ENCODE measurements at places on chromosomes 4 and X.
A peak's percentile ranks its signal among the peaks of the same experiment; 100 is the strongest.

- DNase-seq = no peak
These were observed 3.5 kb downstream of the SH3KBP1 start for GRCh38 chrX:19883878-19884277.

DNA sequence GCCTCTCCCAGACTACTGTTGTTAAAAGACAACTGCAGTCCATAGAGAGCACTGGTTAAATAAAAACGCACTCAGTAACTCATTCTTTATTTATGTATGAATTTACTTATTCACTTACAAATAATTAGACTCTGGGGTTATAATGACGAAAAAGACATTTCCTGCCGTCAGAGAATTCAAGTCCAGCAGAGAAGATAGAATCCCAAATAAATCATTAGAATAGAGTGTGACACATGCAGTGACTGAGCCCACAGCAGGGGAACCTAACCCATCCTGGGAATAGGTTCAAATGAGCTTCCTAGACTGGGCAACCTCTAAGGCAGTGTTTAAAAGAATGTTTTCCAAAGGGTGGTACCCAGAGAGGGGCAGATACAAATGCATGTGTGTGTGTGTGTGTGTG lies 53.9 kb downstream of the FGFBP1 start:
- DNase-seq = no peak

GRCh38 chrX:9865804-9866472 lies 79.7 kb downstream of the SHROOM2 start:
- no peak for DNase-seq

GRCh38 chr4:158996669-158997074 lies 106.2 kb upstream of the RAPGEF2 start:
- DNase-seq = no peak

- no peak for DNase-seq
These were observed 22.3 kb upstream of the SORCS2 start for GRCh38 chr4:7170012-7170411.

DNA sequence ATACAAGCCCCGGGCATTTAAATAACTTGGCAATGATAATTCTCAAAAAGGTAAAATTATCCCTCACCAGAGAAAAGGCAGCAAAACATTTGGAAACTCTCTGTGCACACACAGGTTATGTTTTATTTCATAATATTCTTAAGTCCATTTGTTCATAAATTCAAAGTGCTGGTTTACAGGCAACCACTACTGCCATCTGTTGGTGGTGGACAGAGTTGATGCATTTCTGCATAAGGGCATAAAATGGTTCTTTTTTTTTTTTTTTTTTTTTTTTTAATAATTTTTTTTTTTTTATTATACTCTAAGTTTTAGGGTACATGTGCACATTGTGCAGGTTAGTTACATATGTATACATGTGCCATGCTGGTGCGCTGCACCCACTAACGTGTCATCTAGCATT lies 31.5 kb upstream of the IL21 start:
- DNase-seq = peak; percentile 41

- no peak for DNase-seq
These were observed 43.7 kb downstream of the SULT1E1 start for GRCh38 chr4:69816236-69816635.

- no peak for DNase-seq
These were observed 19.8 kb upstream of the CCDC149 start for GRCh38 chr4:24932515-24933225.

DNA sequence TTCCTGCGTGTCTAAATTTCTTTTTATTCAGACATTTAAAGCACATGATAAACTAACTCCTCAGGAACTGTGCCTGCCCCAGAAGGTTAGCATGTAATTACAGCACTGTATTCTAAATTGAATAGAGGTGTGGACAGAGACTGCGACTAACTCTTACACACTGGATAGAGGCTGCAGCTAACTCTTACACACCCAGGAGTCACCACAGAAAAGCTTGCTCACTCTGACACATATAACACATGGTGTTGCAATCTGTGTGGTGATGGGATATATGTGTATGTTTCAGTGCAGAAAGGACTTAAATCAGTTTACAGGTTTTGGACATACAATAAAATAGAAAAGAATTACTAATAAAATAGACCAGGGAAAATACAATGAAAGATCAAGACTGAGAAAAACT lies 41.5 kb downstream of the SMAD1 start:
- no peak for DNase-seq

- DNase-seq = no peak
These were observed 1.7 kb downstream of the SLC25A4 start for GRCh38 chr4:185144601-185145240.

- DNase-seq = no peak
These were observed 547.4 kb upstream of the ACTRT1 start for GRCh38 chrX:128599632-128600031.

DNA sequence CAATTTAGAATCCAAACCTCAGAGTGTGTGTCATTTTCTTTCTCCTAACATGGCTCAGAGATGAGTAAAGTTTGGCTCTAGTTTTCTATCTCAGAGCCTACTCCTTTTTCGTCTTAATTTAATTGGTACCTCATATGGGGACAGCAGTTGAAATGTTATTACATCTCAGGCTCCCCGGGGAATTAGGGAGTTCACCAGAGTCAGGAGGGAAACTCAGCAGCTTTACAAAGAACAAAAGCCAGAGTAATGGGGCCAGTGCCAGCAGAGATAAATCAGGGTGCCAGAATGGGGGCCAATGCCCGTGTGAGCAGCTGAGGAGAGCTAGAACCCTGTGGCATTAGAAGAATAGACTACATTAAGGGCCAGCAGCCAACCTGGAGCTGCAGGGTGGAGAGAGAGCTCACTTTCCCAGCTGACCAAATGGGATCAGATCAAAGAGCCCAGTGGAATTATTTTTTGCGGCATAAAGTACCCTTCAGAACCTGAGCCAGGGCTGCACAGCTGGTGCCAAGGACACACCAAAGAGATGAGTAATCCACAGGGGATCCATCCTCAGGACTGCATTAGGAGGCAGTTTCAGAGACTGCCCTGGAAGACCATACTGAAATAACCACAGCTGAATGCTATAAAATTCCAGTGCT lies 207.1 kb upstream of the DKK2 start:
- no peak for DNase-seq

GRCh38 chr4:113452868-113453620 lies 308.5 kb downstream of the CAMK2D start:
- no peak for DNase-seq

DNA sequence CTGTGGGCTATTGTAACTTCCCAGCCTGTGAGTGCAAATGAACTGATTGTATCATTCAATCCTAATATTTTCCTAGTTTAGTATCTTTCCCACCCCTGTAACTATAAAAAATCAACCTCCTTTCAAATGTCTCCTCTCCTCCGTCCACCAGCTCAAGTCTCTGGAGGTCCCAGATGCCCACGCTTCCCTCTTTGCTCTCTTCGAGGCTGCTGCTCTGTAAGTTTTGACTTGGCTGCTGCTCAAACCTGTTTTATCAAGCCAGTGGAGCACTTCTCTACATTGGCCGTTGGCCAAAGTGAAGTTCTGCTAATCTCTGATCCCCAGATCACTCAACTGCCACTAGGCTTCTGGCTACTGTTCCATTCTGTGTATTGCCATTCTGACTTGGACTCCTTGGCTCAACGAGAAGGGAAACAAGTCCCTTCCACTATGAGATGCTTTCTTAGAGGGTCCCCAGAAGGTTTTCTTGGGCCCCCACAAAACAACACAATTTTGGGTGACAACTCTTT lies 60.7 kb upstream of the RAPGEF2 start:
- no peak for DNase-seq

DNA sequence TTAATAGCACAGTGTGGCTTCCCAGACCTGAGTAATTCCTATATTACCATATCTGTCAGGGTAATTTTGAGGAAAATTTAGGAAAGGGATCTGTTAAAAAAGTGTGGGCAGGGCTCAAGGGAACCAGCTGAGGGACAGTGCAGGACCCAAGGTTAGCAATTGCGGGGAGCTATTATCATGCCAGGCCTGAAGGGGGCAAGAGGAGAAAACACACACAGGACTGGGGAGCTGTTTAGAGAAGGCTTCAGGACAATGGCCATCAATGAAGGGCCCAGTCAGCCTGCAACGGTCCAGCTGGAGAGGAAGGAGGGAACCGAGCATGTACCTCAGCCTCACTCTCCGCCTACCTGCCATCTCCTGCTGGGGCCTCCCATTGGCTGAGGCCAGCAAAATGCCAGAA lies 19.0 kb upstream of the NHS start:
- no peak for DNase-seq

DNA sequence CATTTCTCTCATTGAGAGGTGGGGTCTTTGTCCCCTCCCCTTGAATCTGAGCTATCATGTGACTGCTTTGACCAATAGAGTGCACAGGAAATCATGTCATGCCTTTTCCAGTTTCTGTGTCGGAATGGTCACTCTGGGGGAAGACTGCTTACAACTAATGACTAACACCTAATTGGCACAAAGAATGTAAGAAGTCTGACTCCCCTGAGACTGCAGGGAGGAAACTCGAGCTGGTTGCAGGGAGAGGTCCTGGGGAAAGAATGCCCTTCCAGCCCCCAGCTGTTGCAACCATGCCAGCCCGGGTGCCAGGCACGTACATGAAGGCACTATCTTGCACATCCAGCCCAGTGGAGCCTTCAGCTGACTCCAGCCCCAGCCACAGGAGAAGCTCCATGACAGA lies 254.2 kb downstream of the DHX15 start:
- no peak for DNase-seq

DNA sequence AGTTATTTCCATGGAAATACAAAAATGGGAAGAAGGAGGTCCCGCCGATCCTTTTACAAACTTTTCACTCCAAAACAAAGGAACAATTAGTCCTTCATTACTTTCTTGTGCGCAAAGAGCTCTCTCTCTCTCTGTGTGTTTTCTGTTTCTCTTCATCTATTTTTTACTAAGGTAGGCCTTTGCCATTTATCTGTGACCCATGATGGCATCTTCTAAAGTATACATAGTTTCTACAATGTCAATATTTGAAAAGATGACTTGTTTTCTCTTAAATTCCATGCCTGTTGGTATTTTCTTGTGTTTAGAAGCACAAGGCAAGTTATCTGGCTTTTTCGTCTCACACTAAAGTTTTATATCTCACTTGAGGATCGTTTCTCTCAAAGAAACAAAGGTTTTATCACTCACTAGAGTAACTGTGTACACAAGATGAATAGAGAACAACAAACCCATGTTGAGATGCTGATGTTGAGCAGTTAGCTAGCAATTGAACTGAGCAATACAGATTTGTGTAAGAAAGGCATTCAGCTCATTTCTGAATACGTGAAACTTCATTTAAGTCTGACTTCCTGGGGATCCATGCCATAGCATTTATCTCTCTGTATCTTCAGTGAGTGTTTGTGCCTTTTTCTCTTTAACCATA lies 250.3 kb downstream of the GBA3 start:
- DNase-seq = no peak

DNA sequence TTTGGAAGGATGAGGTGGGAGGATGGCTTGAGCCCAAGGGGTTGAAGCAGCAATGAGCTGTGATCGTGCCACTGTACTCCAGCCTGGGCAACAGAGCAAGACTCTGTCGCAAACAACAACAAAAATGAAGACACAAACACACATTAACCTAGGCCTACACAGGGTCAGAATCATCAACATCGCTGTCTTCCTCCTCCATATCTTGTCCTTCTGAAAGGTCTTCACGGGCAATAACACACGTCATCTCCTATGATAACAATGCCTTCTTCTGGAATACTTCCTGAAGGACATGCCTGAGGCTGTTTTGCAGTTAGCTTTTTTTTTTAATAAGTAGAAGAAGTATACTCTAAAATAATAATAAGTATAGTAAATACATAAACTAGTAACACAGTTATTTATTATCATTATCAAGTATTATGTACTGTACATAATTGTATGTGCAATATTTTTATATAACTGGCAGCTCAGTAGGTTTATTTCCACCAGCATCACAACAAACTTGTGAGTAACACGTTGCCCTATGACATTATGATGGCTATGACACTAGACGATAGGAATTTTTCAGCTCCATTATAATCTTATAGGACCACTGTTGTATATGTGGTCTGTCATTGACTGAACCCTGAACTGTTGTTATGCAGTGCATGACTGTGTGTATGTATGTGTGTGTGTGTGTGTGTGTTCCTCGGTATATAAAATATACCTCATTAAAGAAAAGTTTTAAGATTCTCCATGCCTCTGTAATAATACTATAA lies 69.2 kb upstream of the MAML3 start:
- no peak for DNase-seq

GRCh38 chr4:54173281-54173912 lies 55.7 kb upstream of the PDGFRA start:
- no peak for DNase-seq

DNA sequence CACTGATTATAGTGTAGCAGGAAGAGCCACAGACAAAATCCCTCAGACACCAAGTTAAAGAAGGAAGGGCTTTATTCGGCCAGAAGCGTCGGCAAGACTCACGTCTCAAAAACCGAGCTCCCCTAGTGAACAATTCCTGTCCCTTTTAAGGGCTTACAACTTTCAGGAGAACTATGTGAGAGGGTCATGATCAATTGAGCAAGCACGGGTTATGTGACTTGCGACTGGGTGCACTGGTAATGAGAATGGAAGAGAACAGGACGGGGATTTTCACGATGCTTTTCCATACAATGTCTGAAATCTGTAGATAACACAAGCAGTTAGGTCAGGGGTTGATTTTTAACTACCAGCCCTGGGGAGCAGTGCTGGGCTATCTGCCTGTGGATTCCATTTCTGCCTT lies 116.7 kb downstream of the MFAP3L start:
- DNase-seq = no peak

DNA sequence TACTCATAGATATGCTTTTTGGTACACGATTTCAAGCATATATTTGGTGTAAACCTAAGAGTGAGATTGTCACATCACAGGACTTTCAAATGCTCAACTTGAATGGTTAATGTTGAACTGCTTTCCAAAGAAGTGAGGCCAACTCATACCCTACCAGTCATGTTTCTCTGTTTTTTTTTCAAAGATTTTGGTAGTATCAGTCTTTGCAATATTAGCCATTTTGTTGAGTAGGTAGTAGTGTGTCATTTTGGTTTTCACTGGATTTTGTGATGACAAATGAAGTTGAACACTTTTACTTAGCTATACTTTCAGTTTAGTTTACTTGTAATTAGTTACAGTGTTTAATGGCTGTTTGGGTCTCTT lies 12.5 kb upstream of the HS3ST1 start:
- no peak for DNase-seq

GRCh38 chr4:133275246-133275645 lies 126.2 kb downstream of the PCDH10 start:
- DNase-seq = no peak

GRCh38 chr4:20992002-20992401 lies 291.7 kb downstream of the PACRGL start:
- no peak for DNase-seq

GRCh38 chrX:151852294-151852693 lies 60.4 kb upstream of the MAGEA4 start:
- DNase-seq = no peak

DNA sequence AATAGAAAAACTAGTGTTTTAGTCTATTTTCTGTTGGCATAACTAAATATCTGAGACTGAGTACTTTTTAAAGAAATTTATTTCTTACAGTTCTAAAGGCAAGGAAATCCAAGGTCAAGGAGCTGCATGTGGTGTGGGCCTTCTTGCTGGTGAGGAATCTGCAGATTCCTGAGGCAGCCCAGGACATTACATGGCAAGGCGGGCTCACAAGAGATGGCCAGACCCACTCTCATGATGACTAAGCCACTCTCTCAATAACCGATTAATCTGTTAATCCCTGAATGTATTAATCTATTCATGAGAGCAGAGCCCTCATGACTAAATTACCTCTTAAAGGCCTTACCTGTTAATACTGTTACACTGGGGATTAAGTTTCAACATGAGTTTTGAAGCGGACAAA lies 340.8 kb downstream of the GRXCR1 start:
- no peak for DNase-seq
